ENCODE measurements at places on chromosomes 2 and 18.

- DNase-seq: no peak
- no peaks in the 10 kb centered on the region for H3K27me3 ChIP-seq
- H3K4me1 ChIP-seq: no peaks in the 10 kb centered on the region
- no peak overlapping the region for H3K4me3 ChIP-seq
- no peak overlapping the region for H3K27ac ChIP-seq
- no peaks in the 10 kb centered on the region for H3K36me3 ChIP-seq
These were observed 42.6 kb downstream of the GALNT1 start for GRCh38 chr18:35624146-35624545.

DNA sequence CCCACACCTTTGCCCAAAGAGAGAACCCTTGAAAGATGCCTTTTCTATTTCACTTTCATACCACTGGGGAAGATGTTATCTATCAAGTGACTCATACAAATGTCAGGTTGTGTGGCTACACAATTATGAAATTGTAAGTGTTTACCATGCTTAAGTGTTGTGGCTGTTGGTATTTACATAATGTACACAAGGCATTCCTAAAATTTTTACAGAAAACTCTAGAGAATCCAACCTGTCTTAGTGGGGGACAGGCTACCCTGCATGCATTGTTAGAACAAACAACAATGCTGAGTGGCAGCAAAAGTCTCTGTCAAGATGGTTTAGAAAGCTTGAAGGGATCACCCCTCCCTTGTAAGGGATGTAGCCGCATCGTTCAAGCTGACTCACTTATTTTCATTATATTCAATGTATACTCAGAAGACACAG lies 5.5 kb upstream of the MGAT4A start:
- no peak for DNase-seq
- H3K4me1 ChIP-seq: peaks cover 11% of the 10 kb centered on the region
- no peaks in the 10 kb centered on the region for H3K27me3 ChIP-seq
- H3K36me3 ChIP-seq: no peaks in the 10 kb centered on the region
- no peak overlapping the region for H3K4me3 ChIP-seq

DNA sequence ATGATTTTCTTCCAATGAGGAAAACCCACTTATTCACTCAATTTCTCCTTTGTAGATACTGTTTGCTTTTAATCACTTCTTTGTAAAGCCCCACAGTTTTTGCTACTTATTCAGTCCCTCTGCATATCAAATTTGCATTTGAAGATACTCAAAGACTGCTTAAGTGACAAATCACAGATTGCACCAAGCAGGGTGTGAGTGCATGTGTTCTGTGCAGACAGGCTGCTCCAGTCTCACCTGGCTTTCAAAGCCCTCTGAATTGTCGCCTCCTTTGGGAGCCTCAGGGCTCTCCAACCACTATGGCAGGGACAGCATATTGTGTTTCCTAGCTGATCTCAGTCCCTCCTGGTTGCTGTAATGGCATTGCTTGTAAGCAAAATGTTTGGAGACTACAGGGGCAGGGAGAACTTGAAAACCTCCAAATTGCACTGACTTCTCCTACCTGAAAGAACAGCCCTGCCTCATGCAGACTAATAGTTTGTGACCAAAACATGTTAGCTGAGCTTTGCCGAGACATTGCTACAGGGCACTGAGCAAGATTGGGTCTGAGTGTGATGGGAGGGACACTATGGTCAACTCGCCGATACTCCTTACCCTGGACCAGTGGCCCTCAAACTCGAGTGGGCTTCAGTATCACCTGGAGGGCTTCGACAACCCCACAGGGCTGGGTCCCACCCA lies 96.8 kb downstream of the POLE4 start:
- no peaks in the 10 kb centered on the region for H3K36me3 ChIP-seq
- no peak overlapping the region for H3K4me3 ChIP-seq
- no peak for DNase-seq

DNA sequence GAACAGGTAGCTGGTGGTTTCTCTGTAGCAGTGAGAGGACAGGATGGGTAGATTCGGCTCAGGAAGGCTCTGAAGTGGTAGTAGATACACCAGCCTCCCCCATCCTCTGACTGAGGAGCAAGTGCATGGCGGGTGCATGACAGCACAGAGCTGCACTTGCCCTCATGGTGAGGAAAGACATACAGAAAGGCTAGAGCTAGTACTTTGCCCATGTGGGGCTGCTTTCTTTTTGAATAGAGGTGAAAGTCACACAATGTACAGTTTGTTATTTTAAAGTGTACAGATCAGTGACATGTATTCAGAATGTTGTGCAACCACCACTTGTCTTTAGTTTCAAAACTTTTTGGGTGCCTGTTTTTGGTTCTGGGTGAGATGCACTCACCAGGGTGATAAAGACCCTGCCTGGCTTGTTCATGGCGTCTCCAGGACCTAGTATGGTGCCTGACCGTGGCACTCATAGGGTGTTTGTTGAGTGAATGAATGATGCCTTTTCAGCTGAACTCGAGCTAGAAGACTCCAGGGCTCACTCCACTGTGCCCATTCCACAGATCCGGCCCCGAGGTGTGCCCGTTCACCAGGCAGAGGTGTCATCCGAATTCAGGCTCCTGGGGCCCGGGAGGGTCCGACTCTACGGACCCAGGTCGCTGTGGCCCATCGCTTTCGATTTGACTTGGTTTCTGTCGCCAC lies 421 bp upstream of the VAMP5 start:
- H3K27ac ChIP-seq: peak overlapping the region; percentile 96
- no peaks in the 10 kb centered on the region for H3K36me3 ChIP-seq
- no peaks in the 10 kb centered on the region for H3K27me3 ChIP-seq
- peaks cover 89% of the 10 kb centered on the region for H3K4me1 ChIP-seq
- DNase-seq: no peak
- peak overlapping the region; percentile 63 for H3K4me3 ChIP-seq

DNA sequence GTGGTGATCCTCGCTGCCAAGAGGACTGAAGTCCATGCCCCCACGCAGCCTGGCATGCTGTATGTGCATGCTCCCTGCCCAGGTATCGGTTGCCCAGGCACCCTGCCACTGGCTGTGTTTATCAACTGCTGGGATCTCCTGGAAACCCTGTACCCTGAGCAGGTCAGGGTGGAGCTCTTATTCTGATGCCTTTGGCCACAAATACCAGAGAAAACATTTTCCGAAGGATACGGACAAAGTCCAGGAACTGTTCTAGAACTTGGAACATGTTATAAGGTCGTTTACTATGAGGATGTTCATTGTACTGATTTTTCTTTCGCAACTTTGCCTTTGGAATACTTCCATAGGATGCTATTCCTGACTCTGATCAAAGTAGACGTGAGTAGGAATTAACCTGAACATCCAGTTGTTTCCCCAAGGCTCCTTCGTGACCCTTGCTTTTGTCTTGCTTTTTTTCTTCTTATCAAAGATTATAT lies 55.2 kb downstream of the TMEM17 start:
- no peak for DNase-seq
- H3K36me3 ChIP-seq: no peaks in the 10 kb centered on the region
- no peaks in the 10 kb centered on the region for H3K4me1 ChIP-seq
- no peak overlapping the region for H3K4me3 ChIP-seq
- no peaks in the 10 kb centered on the region for H3K27me3 ChIP-seq
- H3K27ac ChIP-seq: no peak overlapping the region

DNA sequence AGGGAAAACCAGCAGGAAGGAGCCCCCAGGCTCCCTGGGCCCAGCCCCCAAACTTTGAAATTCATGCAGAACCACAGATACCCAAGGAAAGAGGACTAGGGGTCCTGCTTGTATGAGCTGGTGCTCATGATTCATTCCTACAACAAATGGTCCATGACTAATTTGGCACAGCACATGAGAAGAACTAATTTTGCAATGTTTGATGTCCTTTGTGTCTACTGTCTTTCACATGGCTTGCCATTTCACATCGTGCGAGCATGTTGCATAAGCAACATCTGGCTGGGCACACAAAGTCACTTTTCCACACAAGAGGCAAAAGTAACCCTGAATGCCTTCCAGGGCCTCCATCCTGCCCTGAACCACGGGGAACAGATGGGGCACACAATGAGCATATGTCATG lies 149.6 kb upstream of the APCDD1 start:
- no peak overlapping the region for H3K27ac ChIP-seq
- H3K4me1 ChIP-seq: no peaks in the 10 kb centered on the region
- H3K4me3 ChIP-seq: no peak overlapping the region
- no peaks in the 10 kb centered on the region for H3K36me3 ChIP-seq
- no peaks in the 10 kb centered on the region for H3K27me3 ChIP-seq

DNA sequence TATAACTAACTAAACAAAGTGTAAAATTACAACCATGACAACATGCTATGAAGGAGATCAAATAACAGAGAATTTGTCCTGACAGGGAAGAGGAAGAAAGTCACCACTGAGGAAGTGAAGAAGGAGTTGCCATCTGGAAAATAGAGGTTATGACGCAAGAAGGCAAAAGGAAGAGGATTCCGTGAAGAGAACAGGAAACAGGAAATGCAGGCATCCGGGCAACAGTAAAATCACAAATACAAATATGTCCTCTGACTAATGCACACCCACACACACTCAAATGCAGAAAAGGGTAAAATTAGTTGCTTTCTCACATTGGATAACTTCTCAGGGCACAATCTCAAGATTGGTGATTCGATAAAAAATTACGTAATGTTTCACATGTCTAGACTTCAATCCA lies 278.4 kb downstream of the TMX3 start:
- H3K27me3 ChIP-seq: no peaks in the 10 kb centered on the region
- H3K27ac ChIP-seq: no peak overlapping the region
- no peak for DNase-seq
- H3K4me3 ChIP-seq: no peak overlapping the region
- no peaks in the 10 kb centered on the region for H3K4me1 ChIP-seq

Data from upper lobe of left lung (tissue), 6 donors.